ENCODE measurements at places on chromosomes 13 and 19.

- no peak for DNase-seq
Observed at GRCh38 chr13:35512271-35512920, 35.9 kb upstream of the MAB21L1 start.

DNA sequence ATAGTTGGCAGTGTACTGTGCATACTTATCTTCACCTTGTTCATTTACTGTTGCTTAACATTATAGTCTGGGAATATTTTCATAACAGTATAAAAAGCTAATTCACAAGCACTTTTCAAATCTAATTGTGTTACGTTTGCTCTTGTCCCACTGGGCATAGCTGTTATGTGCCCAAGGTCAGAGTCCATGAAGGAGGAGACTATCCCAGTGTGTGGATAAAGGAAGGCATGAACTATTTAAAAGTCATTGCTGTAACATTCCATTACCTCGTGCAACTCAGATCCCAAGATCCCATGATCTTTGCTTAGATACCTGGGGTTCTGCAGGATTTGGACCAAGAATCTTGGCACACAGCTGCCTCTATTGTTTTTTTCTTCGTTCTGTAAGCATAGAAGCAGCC is 35.1 kb upstream of the RFXAP start:
- no peak for DNase-seq

GRCh38 chr13:73940098-73940497 is 194.1 kb downstream of the KLF12 start:
- DNase-seq: no peak

- DNase-seq: no peak
Observed at GRCh38 chr19:45074744-45075300, 1.5 kb downstream of the ZNF296 start.

GRCh38 chr13:110238818-110239195 is 68.2 kb downstream of the COL4A1 start:
- no peak for DNase-seq

- DNase-seq: no peak
Observed at GRCh38 chr13:77339408-77339807, 12.5 kb upstream of the MYCBP2 start.

DNA sequence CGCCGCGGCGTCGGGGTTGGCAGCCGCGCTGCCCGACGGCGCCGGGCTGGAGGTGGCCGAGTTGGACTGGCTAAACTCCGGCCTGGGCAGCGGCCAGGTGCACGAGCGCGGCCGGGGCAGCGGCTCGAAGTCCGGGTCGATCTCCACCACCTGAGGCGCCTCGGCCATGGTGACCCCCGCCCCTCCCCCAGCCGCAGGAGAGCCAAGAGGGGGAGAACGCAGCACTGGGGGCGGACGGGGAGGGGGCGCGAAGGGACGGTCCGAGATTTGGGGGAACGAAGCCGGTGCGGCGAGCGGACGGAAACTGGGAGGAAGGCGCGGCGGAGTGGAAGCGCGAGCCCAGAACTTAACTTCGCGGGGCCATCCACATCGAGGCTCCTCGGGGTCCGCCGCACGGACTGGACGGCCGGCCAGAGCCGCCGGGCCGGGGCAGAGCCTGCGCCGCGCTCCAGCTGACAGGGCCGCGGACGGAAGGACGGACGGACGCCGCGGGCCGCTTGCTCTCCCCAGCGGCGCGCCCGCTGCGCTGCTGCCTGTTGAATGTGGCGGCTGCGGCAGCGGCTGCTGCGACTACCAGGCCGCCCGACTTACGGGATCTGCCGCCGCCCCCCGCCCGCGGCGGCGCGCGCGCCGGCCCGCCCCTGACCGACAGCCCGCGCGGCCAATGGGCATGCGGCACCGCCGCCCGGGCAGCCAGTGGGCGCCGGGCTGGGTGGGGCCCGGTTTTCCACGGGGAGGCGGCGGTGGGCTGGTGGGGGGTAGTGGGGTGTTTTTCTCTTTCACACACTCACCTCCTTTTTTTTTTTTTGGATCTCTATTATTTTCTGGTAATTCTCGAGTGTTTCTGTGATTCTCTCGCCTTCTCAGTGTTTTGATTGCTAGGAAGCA is at the start of gene FOXO1:
TSS of gene FOXO1 (minus strand) at position 597 of the 888 bp plus-strand sequence. CDS start at position 168, 429 bp downstream.
- DNase-seq: peak; percentile 88

DNA sequence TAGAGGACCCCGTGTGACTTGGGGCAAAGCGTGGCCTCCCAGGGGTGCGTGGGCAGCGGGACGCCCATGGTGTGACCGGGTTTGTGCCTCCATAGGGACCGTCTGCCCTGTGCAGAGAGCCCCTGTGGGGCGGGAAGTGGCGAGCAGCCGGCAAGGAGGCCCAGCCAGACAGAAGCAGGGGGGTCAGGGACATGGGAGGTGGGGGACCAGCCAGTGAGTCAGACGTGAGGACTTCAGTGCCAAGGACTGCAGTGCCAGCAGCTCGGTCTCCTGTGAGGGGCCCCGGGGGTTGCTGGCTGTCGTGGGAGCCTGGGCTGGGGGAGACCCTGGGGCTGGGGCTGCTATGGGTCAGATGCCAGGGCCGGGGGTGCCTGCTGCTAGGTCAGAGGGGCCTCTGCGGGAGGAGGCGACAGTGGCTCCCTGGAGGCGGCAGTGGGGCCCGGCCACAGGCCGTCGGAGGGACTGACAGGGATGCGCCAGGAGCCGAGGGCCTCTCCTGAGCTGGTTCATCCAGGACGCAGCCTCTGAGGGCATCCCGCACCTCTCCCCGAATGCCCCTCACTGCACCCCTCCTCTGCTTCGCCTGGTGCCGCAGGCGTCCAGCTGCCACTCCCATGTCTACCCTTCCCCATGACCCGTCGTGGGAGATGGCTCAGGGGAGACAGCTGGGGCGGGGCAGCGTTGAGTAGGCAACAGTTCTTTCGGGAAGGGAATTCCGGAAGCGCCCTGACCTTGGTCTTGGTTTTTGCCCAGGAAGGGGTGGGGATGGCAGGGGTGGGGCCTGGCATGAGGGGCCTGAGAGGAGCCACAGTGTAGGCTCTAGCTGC is 80.0 kb downstream of the KDM4B start:
- no peak for DNase-seq

- peak; percentile 92 for DNase-seq
Observed at GRCh38 chr19:41144403-41144802, 30.2 kb downstream of the CYP2F1 start.

- no peak for DNase-seq
Observed at GRCh38 chr13:49238621-49239020, 9.1 kb upstream of the CDADC1 start.

DNA sequence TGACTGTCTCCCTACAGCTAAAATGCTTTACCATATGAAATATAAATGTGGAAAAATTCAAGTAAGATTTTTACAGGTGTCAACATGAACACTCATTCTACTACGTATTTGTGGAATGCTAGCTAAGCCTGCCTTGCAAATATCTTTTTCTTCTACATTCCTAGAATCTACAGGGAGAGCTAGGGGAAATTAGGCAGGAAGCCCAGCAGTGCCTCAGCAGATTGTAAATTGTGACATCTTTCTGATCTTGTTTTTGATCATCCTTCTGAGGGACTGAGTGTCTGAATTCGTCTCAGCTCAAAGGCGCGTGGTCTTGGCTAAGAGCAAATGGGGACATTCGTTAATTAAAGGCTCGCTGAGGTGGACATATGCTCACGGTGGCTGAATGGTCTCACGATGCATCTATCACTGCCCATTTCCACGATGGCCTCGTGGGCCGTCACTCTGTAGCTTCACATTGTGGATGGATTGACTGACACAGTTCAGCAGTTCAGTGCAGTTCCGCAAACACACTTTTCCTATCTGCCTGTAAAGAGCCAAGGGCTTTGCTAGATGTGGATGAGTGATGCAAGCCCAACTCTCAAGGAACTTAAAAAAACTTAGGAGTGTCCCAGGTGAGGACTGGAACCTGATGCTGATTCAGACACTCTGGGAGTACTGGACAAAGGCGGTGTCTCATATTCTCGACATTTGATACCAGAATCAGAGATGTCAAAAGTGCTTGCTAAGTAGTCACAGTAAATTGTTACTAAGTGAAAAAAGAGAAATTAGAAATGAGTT is 562.5 kb downstream of the EFNB2 start:
- DNase-seq: no peak
